Activated CD8-positive, alpha-beta T cell treated with anti-CD3 and anti-CD28 coated beads for 36 hours (primary cell): ENCODE measurements at places on chromosomes 5 and 9.

GRCh38 chr9:128705051-128705965 is 3.0 kb downstream of the PKN3 start:
- DNase-seq, result no peak

GRCh38 chr5:135660826-135661575 is 82.2 kb upstream of the CXCL14 start:
- no peak for DNase-seq

DNA sequence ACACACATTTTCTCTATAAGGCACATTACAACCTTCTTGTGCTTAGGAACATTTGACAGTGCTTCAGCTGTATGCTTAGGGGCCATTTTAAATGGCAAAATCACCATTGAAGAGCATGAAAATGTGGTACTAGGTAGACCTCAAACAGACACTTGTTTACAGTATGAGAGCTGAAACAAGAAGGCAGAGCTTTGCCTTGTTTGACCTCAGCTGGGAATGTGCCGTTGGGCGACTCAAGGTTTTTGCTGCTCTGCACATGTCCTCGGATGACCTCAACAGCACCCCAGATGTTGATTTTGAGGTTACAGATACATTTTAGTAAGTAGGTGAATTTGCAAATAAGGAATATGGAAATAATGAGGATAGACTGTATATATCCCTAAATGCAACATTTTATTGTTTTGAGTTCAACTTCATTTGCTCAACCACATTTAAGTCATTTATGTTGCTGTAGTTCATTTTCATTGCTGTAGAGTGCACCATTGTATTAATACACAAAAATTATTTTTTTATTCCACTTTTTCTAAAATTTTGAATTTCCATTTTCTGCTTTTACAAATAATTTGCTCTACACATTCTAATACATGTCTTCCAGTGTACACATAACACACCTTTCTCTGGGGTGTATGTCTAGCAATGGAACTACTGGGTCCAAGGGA is 206.8 kb downstream of the NR3C1 start:
- no peak for DNase-seq

- DNase-seq, result no peak
Observed at GRCh38 chr5:43301653-43302091, 11.5 kb downstream of the HMGCS1 start.

GRCh38 chr5:59285300-59286016 is 608.1 kb downstream of the PDE4D start:
- no peak for DNase-seq

DNA sequence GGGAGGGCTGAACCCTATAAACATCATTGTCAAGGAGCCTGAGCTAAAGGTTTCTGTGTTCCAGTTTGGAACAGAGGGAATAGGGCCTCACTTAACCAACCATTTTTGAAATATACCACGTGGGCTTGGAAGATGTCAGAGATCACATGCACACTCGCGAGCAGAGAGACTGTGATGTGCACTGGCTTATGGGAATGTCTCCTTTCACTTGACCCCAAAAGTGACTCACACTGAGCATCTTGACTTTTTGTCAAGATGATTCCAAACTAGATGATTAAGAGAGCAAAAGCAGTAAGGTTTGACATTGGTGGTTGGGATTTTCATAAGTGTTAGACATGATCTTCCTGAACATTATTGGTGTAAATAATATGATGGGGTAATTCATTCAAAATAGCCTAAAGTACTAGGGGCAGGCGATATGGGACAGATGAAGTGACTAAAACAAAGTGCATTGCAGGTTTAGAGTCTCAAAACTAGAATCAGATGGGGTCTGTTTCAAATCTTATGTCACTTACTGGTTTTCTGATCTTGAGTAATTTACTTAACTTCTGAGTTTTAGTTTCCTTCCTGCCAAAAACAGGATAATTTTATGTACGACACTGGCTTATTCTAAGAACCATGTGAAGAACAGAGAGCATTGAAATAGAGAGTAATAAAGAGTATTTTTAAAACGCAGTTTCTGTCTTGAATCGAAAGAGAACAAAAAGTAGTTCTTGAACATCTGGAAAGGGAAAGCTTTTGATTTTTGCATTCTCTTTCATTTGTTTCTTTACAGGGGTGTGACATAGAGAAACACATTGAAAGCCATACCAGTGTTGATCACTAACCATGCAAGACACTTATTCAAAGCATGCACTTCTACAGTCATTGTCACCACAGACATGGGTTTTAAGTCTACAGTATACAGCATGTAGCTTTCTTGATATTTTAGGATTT is 383.0 kb downstream of the DIRAS2 start:
- DNase-seq, result no peak

DNA sequence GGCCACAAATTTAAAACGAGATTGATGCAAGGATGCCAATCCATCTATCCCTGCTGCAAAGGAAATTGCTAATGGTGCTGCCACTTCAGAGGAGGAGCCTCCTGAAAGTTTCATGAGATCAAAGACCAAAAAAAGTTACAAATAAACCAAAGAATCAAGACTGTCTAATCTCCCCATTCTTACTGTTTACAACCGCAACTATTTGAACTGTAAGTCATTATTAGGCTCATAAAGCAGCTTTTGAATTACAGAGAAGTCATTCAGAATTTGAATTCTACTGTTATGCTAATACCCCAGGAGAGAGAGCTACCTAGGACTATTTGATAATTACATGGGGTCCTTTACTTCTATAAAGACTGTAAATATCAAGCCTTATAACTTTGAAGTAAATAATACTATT is 1613.6 kb upstream of the WWC1 start:
- DNase-seq, result no peak
